ENCODE measurements at places on chromosomes 1 and 21. TPM values are rescaled to one million over a fixed set of nuclear protein-coding genes. Genes with fewer than 3 reads are reported as not detected.

DNA sequence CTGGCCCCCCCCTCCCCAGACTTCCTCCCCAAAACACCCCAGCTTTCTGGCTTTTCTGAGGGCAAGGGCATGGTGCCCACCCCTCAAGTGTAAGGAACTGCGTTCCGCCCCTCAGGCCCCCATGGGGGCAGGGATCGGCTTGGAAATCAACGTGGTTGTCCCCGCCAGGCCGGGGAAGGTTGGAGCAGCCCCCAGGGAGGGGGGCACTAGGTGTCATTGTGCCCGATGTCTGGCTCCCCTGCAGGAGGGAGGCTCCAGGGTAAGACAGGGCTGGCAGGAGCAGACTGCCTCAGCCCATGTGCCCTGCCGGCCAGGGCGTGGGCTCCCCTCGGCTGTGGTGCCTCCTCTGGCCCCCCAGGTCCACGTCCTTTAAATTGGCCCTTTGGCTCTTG, 7.4 kb upstream of the TFAP2E start:
- H3K27me3 ChIP-seq = no peaks in the 10 kb centered on the region
- no peak overlapping the region for H3K4me3 ChIP-seq
- H3K36me3 ChIP-seq = no peaks in the 10 kb centered on the region
- no peaks in the 10 kb centered on the region for H3K4me1 ChIP-seq
- peak; percentile 46 for DNase-seq

DNA sequence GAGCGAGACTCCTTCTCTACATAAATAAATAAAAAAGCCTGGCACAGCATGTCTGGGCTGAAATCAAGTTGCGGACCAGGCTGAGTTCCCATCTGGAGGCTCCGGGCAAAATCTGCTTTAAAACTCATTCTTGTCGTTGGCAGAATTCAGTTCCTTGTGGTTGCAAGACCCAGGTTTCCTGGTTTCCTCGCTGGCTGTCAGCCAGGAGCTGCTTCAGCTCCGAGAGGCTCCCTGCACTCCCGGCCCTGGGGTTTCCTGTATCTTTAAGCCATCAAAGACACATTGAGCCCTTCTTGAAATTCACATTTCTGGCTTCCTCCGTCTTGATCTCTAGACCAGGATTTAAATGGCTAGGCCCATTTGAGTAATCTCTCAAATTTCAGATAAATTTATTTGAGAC, 20.6 kb upstream of the SCCPDH start:
- peaks cover 7% of the 10 kb centered on the region for H3K4me1 ChIP-seq
- no peaks in the 10 kb centered on the region for H3K36me3 ChIP-seq
- no peak overlapping the region for H3K4me3 ChIP-seq
- DNase-seq = no peak
- H3K27me3 ChIP-seq = no peaks in the 10 kb centered on the region

DNA sequence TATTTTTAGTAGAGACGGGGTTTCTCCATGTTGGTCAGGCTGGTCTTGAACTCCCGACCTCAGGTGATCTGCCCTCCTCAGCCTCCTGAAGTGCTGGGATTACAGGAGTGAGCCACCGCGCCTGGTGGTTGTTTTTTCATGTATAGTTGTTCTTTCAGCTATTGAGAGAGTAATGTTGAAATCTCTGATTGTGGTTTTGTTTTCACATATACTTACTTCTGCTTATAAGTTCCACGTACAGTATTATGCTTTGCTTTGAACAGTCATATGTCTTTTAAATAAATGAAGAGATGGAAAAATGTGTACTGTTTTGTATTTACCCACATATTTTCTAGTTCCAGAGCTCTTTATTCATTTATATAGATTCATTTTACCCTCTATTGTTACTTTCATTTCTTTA, 44.5 kb downstream of the MARK1 start:
- H3K27ac ChIP-seq = no peak overlapping the region
- DNase-seq = no peak
- no peak overlapping the region for H3K4me3 ChIP-seq
- no peaks in the 10 kb centered on the region for H3K27me3 ChIP-seq
- H3K4me1 ChIP-seq = no peaks in the 10 kb centered on the region

GRCh38 chr1:34858901-34859445, 576 bp downstream of the SMIM12 start:
- DNase-seq = no peak
- H3K36me3 ChIP-seq = peaks cover 24% of the 10 kb centered on the region
- H3K4me1 ChIP-seq = peaks cover 19% of the 10 kb centered on the region

LCE2A gene
- total RNA-seq = not detected

SLC6A9 gene
- total RNA-seq = 19.2 TPM

DNA sequence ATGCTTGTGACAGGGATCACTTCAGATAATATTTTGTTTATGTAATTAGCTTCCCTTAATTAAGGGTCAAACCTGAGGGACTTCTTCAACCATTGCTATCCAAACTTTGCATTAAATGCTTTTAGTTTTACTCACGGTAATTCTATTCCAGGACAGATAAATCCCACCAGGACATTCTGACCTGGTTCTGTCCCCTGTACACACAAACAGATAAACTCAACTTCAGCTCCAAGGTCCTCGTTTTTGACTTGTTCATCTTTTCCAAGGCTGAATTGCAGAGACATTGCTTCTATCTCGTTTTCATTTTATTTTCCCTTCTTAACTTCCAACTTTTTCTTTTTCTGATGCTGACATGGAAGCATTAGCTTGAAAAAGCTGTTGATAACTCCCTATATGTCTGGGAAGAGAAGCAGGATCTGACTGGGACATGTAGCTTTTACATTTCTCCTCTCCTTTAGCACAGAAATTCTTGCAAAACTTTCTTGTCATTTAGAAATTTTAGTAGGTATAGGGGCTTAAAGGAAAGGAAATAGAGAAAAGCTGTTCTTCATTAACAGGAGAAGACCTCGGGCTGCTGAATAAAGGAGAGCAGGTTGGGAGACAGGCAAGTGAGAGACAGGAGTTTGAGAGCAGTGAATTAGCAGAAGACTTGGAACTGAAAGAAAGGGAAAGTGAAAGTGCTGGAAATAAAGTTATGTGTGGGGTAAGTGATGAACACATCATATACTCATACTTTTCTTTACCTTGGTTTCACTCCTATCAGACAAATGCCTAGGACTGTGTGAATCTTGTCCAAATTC, 231.7 kb upstream of the B3GALT2 start:
- peak overlapping the region; percentile 33 for H3K27ac ChIP-seq
- H3K4me3 ChIP-seq = peak overlapping the region; percentile 41
- peaks cover 6% of the 10 kb centered on the region for H3K4me1 ChIP-seq

DNA sequence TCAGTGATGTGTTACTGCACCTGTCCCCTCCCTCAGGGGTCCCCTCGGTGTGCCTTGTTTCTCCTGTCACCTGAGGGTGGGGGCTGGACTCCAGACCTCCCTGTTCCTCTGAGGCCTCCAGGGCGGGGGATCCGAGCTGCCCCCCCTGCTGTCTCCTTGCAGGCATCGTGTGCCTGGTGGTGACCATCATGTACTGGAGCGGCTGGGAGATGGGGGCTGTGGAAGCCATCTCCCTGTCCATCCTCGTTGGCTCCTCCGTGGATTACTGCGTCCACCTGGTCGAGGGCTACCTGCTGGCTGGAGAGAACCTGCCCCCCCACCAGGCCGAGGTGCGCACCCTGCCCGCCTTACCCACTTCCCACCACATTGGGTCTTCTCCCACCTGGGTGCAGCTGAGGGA, 56.4 kb downstream of the DISP3 start:
- H3K4me1 ChIP-seq = no peaks in the 10 kb centered on the region
- peak; percentile 52 for DNase-seq
- no peak overlapping the region for H3K4me3 ChIP-seq
- H3K27me3 ChIP-seq = no peaks in the 10 kb centered on the region

DNA sequence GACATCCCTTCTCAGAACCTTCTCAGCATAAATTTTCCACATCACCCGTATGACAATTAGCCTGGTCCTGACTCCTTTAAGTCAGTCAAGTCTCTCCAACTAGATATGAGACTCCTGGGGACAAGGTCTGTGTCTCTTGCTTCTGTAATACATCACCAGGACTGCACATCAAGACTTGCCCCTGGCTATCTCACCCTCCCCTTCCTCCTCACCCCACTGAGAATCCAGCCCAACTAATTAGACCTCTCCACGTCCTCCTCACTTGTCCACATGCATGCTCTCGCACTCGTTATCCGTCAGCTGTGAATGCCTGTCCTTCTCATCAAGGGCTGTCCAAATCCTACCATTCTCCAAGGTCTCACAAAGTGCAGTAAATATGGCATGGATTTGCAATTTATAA, 542.8 kb downstream of the PTPRU start:
- no peak overlapping the region for H3K4me3 ChIP-seq
- H3K27ac ChIP-seq = no peak overlapping the region
- peaks cover 5% of the 10 kb centered on the region for H3K27me3 ChIP-seq
- no peaks in the 10 kb centered on the region for H3K36me3 ChIP-seq
- no peaks in the 10 kb centered on the region for H3K4me1 ChIP-seq
- no peak for DNase-seq

RGS13 gene
- total RNA-seq = 4.7 TPM

TSTD1 gene
- 50.6 TPM for total RNA-seq

DNA sequence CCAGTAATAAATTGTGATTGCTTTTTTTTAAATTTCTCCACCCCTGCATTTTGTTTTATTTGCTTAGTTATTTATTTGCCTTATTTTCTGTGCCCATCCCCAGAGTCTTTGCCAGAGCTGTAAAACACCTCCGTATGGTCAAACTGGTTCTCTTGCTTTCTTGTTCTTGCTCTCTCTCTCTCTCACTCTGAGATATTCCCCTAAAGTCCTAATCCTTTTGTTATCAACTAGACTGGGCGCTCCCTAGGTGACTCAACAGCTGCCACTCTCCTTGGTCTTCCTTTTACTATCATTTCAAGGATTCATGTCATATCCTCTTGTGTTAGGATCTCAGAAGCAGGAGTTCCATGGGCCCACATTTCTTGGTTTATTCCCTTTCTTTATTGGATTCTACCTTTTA, 160.0 kb downstream of the PRDM2 start:
- H3K4me3 ChIP-seq = no peak overlapping the region
- no peak overlapping the region for H3K27ac ChIP-seq
- no peak for DNase-seq
- H3K36me3 ChIP-seq = no peaks in the 10 kb centered on the region

LRRC38 gene
- 0.17 TPM for total RNA-seq

RGSL1 gene
- total RNA-seq = not detected

DNA sequence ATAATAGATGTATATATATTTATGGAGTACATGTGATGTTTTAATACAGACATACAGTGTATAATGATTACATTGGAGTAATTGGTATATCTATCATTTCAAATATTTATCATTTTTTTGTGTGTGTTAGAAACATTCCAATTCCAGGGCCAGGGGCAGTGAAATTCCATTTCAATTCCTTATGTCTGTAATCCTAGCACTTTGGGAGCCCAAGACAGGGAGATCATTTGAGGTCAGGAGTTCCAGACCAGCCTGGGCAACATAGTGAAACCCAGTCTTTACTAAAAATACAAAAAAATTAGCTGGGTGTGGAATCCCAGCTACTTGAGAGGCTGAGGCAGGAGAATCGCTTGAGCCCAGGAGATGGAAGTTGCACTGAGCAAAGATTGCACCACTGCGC, 30.4 kb upstream of the PDC start:
- H3K4me3 ChIP-seq = no peak overlapping the region
- no peaks in the 10 kb centered on the region for H3K27me3 ChIP-seq
- no peaks in the 10 kb centered on the region for H3K36me3 ChIP-seq
- DNase-seq = no peak
- H3K27ac ChIP-seq = no peak overlapping the region

MATN1 gene
- not detected for total RNA-seq

PALMD gene
- 21.5 TPM for total RNA-seq

DNA sequence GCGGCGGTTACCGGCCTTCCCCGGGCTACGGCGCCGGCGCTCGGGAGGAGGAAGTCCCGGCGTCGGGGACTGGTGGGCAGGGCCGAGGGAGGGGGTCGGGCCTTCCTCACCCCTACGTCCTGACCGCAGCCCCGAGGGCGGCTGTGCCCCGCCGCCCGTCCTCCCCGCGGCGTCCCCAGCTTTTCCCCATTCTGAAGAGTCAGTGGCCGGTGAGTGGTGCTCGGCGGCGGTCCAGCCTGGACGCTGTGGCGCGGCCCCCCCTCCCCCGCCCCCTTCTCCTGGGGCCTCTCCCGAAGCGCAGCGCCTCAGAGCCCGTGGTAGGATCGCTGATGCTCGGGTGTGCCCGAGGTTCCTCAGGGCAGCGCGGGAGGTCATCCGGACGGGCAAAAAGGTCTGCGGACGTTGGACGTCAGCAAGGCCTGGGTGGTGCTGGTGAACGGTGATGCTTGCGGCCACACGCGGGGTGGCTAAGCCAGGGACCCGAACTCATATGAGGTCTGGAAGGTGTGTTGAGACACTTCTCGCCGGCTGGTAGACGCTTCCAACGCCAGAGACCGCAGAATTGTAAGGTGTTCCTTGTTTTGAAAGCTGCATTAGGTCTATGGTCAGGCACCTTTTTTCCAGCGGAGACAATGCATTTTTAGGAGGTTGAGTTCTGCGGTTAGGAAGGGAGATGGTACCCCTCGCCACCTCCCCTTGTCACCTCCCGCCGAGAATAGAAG, 725 bp downstream of the SLC25A33 start:
- H3K36me3 ChIP-seq = no peaks in the 10 kb centered on the region
- peak overlapping the region; percentile 87 for H3K27ac ChIP-seq
- H3K27me3 ChIP-seq = no peaks in the 10 kb centered on the region

PRAMEF12 gene
- total RNA-seq = not detected

- no peaks in the 10 kb centered on the region for H3K27me3 ChIP-seq
- H3K36me3 ChIP-seq = no peaks in the 10 kb centered on the region
- no peaks in the 10 kb centered on the region for H3K4me1 ChIP-seq
- no peak overlapping the region for H3K4me3 ChIP-seq
Measured at GRCh38 chr1:172254521-172255222, 165.8 kb upstream of the C1orf105 start.

- no peaks in the 10 kb centered on the region for H3K4me1 ChIP-seq
- H3K36me3 ChIP-seq = no peaks in the 10 kb centered on the region
- H3K4me3 ChIP-seq = no peak overlapping the region
- no peaks in the 10 kb centered on the region for H3K27me3 ChIP-seq
- no peak overlapping the region for H3K27ac ChIP-seq
Measured at GRCh38 chr1:152753586-152753985, 4.2 kb upstream of the KPRP start.

- H3K4me3 ChIP-seq = no peak overlapping the region
- DNase-seq = no peak
- no peak overlapping the region for H3K27ac ChIP-seq
Measured at GRCh38 chr1:7278045-7278444, 492.8 kb downstream of the CAMTA1 start.

PROK1 gene
- total RNA-seq = 0.41 TPM

- H3K27ac ChIP-seq = no peak overlapping the region
- H3K4me1 ChIP-seq = no peaks in the 10 kb centered on the region
- no peaks in the 10 kb centered on the region for H3K27me3 ChIP-seq
- no peak for DNase-seq
- no peak overlapping the region for H3K4me3 ChIP-seq
Measured at GRCh38 chr1:58067082-58067481, 479.4 kb downstream of the OMA1 start.

TSACC gene
- not detected for total RNA-seq

GRCh38 chr1:178057912-178058534, 35.9 kb upstream of the RASAL2 start:
- H3K27me3 ChIP-seq = no peaks in the 10 kb centered on the region
- H3K36me3 ChIP-seq = no peaks in the 10 kb centered on the region
- H3K4me1 ChIP-seq = peaks cover 53% of the 10 kb centered on the region
- H3K27ac ChIP-seq = peak overlapping the region; percentile 78

- H3K4me3 ChIP-seq = no peak overlapping the region
- peak overlapping the region; percentile 11 for H3K27ac ChIP-seq
- DNase-seq = no peak
- H3K36me3 ChIP-seq = peaks cover 77% of the 10 kb centered on the region
- no peaks in the 10 kb centered on the region for H3K4me1 ChIP-seq
- no peaks in the 10 kb centered on the region for H3K27me3 ChIP-seq
Measured at GRCh38 chr1:207330011-207330710, 8.7 kb downstream of the CD55 start.

Measured in upper lobe of right lung (tissue), 1 donor.